OCI-M1 (cell line): ENCODE measurements at places on chromosomes 11 and 22.

- DNase-seq = no peak
Observed at GRCh38 chr11:78371221-78371891, 46.3 kb downstream of the GAB2 start.

DNA sequence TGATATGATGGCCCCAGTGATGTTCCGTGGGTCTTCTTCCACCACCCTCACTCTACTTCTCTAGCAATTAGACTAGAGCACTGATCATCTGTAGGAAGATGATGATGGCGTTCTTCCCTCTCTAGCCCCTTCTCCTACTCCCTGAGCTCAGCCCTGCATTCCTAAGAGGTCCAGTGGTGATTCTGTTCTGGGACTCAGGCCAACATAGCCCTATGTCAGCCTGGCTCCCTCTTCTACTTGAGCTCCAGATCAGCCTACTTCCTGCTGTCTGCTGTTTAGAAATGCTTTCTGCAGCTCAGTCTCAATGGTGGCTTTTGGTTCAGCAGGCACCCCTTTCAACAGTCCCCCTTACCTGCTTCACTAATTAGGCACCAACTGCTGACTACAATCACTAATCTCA lies 86.1 kb upstream of the ZBED5 start:
- no peak for DNase-seq

DNA sequence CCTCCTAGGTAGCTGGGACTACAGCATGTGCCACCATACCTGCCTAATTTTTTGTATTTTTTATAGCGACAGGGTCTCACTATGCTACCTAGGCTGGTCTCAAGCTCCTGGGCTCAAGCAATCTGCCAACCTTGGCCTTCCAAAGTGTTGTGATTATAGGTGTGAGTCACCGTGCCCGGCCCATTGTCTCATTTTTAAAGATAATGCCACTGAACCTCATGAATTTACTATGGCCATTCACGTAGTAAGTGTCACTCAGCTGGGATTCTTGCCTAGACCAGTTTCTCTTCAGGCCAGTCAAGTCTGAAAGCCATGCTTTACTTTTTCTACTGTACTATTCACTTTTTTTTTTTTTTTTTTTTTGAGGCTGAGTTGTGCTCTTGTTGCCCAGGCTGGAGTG lies 22.4 kb downstream of the DEPDC5 start:
- no peak for DNase-seq

GRCh38 chr11:75816561-75817239 lies 1.7 kb downstream of the UVRAG start:
- peak; percentile 97 for DNase-seq

- no peak for DNase-seq
Observed at GRCh38 chr11:79431535-79431934, 9.3 kb downstream of the TENM4 start.

- no peak for DNase-seq
Observed at GRCh38 chr11:119754656-119755355, 25.8 kb upstream of the NECTIN1 start.

- DNase-seq = peak; percentile 95
Observed at GRCh38 chr11:60193687-60194433, 11.0 kb upstream of the MS4A6A start.

DNA sequence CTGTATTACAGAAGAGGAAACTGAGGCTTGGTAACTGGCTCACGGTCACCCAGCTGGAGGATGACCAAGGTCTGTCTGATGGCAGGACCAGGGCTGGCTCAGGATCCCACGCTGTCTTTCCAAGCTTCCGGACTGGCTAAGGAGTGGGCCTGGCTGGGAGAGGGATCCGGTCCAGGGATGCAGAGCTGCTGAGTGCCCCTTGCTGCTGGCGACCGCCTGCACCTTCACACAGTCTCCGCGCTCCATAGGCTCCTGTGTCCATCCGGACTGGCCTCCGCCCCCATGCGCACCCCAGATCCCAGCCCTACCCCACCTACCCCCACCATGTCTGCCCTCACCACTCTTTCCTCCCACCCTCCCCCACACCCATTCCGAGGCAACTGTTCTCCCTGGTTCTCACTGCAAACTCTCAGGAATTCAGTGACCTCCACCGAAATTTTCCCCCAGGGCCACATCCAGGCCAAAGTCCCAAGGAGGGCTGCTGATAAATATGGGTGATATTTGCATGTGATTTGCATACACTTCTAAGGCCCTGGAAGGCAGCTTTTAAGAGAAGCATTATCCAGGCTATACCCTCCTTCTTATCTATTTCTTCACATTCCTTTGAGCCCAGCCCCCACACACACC lies 48.5 kb upstream of the SLC35C1 start:
- DNase-seq = no peak

GRCh38 chr22:45064313-45065278 lies 54.8 kb upstream of the PHF21B start:
- peak; percentile 26 for DNase-seq

DNA sequence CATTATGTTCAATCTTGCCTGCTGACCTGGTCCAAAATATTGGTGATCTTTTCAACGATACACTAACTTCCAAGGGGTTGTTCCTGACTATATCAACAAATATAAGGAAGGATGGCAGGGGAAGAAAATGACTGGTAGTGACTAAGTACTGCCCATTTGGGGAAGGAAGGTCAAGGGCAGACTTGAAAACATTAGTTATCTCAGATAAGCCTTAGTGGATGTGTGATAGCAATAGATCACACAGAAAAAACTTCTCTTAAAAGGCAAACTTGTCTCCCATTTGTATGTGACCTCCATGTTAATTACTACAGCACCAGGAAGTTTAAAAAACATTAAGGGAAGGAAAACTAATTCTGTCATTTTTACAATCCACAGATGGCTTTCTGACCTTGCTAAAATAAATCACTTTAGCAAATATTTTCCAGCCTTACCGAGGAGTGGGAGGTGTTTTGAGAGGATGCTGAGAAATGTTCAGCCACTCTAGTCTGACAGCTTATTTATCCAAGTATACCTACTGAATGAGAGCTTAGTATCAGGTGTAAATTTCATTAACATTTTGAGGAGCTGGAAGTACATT lies 88.2 kb upstream of the DDI1 start:
- no peak for DNase-seq

- DNase-seq = no peak
Observed at GRCh38 chr11:20061776-20062175, 98.5 kb downstream of the DBX1 start.

DNA sequence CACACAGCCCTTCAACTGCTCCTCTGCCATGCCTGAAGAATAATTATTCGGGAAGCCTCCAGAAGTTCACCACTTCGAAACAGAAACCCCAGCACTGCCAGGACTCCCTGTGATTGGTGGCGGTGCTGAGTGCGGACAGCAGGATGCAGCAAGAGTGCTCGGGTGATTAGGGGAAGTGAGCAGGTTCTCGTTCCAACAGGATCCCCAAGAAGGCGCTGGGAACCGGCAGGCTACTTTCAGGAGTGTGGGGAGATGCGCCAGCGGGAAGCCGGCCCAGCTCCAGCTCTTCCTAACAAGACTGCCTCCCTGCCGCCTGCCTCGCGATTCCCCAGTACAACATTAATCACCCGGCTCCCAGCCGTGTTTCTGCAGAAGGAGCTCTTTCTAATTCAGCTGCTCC lies 630.2 kb downstream of the BRD1 start:
- DNase-seq = no peak

- no peak for DNase-seq
Observed at GRCh38 chr11:13140028-13140870, 131.1 kb downstream of the RASSF10 start.

DNA sequence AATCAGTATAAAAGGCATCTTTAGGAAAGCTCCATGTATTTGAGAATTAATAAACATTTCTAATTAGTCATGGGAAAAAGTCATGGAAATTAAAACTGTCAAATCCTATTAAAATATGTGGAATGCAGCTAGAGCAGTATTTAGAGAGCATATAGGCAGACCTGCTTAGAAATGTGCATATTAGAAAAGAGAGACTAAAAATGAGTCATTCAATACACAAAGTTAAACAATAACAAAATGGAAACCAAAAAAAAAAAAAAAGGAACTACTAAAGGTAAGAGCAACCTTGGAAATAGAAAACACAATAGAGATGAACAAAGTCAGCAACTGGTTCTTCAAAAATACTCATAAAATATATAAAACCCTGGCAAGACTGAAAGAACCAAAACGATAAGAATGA lies 59.7 kb upstream of the RASSF10 start:
- no peak for DNase-seq

GRCh38 chr11:62338218-62338617 lies 970 bp downstream of the ASRGL1 start:
- DNase-seq = no peak

DNA sequence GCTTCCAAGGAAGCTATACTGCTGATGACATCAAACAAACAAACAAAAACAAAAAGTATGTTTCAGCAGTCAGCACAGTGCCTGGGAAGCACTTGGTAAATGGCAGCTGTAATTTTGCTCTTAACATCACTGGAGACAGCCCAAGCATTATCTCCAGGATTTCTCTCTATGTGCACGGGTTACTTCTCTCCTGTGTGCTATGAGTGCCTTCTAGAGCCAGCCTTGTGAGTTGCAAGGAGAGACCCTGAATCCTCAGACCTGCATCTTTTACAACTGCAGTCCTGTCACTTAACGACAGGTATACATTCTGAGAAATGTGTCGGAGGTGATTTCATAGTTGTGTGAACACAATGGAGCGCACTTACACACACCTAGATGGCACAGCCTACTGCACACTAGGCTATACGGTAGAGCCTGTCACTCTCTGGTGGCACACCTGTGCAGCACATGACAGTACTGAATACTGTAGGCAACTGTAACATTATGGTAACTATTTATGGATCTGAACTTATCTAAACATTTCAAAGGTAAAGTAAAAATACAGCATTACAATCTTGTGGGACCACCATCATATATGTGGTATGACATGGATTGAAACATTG lies 662.5 kb upstream of the B3GAT1 start:
- DNase-seq = no peak

DNA sequence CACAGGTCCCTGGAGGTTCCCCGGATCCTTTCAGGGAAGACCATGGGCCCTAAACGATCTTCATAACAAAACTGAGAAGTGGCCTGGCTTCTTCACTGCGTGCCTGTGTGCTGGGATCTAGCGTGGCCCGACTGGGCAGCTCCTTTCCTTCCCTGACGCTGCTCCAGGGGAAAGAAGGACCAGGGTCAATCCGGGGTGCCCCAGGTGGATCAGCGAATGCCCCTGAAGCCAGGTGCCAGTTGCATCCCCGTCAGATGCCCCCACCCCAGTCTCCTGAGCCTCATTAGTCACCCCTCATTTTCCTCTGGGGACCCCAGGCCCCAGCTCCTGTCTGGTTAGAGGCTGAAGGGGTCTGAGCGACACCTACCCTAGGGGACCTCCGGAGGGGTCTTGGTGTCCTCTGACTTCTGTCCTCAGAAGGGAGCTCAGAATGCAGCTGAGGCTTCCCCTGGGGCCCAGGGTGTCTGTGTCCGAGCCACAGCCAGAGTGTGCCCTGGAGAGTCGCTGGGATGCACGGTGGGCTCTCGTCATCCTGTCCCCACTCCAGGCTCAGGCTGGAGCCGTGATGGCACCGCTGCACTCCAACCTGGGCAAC lies 18.7 kb upstream of the MUC6 start:
- no peak for DNase-seq

GRCh38 chr11:134025082-134025429 lies 43.8 kb upstream of the JAM3 start:
- DNase-seq = no peak

DNA sequence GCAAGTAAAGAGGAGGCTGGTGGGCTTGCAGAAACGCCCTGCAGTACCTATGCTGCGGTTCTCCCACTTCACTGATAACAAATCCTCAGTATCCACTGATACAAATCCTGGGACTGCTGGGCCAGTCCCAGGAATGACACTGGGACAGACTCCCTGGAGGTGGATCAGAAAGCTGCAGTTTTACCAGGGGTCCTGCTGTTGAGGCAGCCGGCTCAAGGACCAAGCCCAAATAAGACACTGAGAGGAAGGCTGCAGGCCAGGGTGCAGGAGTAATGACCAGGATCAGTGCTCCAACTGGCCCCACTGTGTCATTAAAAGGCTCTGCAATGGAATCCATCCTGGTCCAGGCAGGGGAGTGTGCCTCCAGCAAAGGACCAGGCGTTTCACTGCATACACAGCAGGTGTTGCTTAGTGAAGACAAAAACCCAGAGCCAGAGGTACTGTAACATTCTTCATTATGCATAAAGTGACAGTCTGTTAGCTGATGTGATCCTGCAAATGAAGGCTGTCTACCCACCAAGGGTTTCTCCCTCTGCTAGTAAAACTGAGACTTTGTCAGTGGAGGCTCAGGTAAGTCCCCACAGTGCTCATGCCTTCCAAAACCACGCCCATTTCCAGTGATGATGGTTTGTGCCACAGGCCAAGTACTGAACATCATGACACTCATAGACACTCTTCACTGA lies 1.4 kb upstream of the C22orf39 start:
- DNase-seq = no peak

DNA sequence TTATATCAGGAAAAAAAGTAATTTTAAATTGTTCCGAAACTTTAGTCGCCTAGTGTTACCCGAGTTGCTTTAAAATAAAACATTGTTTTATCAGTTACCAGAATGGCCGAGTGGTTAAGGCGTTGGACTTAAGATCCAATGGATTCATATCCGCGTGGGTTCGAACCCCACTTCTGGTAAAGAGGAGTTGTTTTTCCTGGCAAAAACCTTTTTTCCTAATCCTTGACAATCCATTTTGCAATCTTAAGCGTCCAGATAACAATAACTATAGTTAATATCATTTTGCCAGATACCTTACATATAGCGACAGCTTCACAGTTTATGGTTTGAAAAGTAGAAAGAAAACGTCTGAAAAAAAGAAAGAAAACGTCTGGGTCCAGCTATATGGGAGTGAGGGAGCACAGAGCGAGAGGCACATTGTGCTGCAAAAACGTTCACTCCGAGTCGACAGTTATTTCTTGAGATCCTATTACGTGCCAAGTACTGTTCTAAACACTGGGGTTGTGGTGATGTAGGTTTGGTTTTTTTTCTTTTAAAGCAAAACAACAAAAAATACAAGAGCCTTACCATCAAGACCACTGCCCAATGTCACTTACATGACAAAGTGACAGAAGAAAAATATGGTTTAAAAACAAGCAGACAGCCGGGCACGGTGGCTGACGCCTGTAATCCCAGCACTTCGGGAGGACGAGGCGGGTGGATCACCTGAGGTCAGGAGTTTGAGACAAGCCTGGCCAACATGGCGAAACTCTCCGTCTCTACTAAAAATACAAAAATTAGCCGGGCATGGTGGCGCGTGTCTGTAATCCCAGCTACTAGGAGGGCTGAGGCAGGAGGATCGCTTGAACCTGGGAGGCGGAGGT lies 40.6 kb downstream of the OR4D9 start:
- DNase-seq = peak; percentile 91

DNA sequence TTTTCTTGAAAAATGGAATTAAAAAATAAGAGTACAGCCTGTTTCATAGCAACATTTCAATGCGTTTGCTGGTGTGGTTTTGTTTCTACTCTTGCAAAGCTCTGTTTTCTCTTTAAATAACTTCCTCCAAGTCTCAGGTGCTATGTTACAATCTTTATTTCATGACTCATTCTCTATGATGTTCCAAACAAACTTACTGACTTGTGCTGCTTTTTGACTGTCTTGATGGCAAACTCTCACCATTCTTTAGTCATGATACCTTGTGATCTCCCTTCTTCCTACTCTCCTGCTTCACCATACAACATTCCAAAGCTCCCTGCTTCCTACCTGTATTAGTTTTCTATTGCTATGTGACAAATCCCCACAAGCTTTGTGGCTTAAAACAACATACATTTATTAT lies 166.1 kb downstream of the C11orf91 start:
- no peak for DNase-seq

- no peak for DNase-seq
Observed at GRCh38 chr11:94788396-94788795, 20.2 kb downstream of the AMOTL1 start.

- no peak for DNase-seq
Observed at GRCh38 chr11:67300756-67301312, 2.5 kb upstream of the SSH3 start.

GRCh38 chr11:68052137-68052873 lies 13.5 kb downstream of the TCIRG1 start:
- DNase-seq = no peak
